Left lobe of liver (tissue), 2 donors: ENCODE measurements at places on chromosomes 7 and 10. TPM values are rescaled to one million over a fixed set of nuclear protein-coding genes. Genes with fewer than 3 reads are reported as not detected.

The TMEM213 gene
- not detected for total RNA-seq

GRCh38 chr10:109103278-109103677 lies 820.0 kb downstream of the XPNPEP1 start:
- no peak for DNase-seq

The KEL gene
- total RNA-seq: 0.28 TPM

The COL28A1 gene
- total RNA-seq: 0.58 TPM

GRCh38 chr10:99412099-99412498 lies 18.3 kb downstream of the GOT1 start:
- peak; percentile 80 for DNase-seq

The COL1A2 gene
- 11.8 TPM for total RNA-seq

GRCh38 chr10:58896229-58896628 lies 280.2 kb upstream of the PHYHIPL start:
- no peak for DNase-seq

- no peak for DNase-seq
These were observed 64.4 kb downstream of the LHPP start for GRCh38 chr10:124525751-124526600.

- DNase-seq: no peak
These were observed 207.3 kb downstream of the KIAA1217 start for GRCh38 chr10:24416248-24416647.

The ATOH7 gene
- total RNA-seq: 1.2 TPM

- no peak for DNase-seq
These were observed 663 bp downstream of the MACC1 start for GRCh38 chr7:20216406-20217036.

GRCh38 chr10:117673230-117674010 lies 130.9 kb downstream of the EMX2 start:
- DNase-seq: no peak

The IL6 gene
- total RNA-seq: not detected

The TDRD1 gene
- total RNA-seq: 0.05 TPM

DNA sequence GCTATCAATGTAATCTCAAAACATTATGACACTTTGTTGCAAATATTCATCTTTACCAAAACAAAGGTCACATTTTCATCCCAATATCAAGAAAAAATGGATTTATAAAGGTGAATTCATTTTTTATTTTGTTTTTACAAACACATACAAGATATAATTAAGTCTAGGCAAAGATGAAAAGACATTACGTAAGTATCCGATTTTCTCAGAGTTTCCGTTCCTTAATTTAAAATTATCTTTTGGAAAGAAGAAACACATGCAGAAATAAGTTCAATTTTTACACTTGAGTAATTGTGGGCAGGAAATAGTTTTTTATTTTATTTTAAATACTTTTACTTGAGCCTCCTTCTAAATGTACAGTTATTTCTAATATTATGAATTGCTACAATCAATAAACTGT lies 24.6 kb downstream of the RTKN2 start:
- DNase-seq: no peak

GRCh38 chr7:25756601-25757000 lies 395.4 kb upstream of the NFE2L3 start:
- no peak for DNase-seq

The CTAGE8 gene
- total RNA-seq: 1.4 TPM

DNA sequence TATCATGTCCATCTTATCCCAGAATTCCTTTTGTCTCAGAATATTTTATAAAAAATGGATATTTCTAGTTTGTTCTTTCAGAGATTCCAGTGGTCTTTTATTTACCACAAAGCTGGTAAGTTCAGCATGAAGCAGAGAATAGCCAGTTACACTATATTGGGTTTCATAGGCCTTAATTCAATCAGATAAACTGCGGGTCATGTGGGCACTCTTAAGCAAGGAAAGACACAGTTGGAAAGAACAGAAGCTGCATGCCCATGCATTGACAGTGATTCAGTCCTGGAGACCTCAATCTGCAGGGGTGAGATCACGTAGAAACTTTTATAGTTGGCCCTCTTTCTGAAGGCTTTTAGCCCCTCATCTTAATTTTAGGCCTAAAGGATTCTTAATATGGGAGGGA lies 281.3 kb upstream of the IGFBP3 start:
- DNase-seq: no peak

GRCh38 chr7:142770661-142771352 lies at the start of gene PRSS2:
PRSS2 (plus strand) TSS chr7:142770970; CDS start chr7:142770983, 13 bp downstream.
- no peak for DNase-seq

- DNase-seq: no peak
These were observed 129.2 kb upstream of the SEC61G start for GRCh38 chr7:54888067-54888733.

The SUN3 gene
- total RNA-seq: not detected

The HILPDA gene
- total RNA-seq: 3.8 TPM

GRCh38 chr7:25686493-25686892 lies 458.2 kb upstream of the NPVF start:
- DNase-seq: no peak

DNA sequence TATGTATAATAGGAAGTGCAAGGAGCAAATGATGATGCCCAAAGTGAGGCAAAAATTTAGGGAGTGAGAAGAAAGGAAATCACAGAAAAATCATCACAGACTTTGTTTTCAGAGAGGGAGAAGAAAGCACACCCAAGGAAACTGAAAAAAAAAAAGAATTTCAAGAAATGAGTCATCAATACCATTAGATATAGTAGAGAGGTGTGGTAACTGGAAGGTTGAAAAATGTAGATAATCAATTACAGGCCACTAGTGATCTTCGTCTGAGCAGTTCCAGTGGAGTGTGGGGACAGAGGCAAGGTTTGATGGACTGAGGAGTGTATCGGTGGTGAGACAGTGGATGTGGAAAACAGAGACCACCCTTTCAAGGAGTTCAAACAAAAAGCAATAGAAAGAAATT lies 31.7 kb downstream of the ASB4 start:
- DNase-seq: no peak

- DNase-seq: no peak
These were observed 3.0 kb downstream of the GSAP start for GRCh38 chr7:77413128-77413527.

The FOXP2 gene
- 4.4 TPM for total RNA-seq

GRCh38 chr10:117581961-117582360 lies 39.4 kb downstream of the EMX2 start:
- no peak for DNase-seq

The AMPH gene
- 1.1 TPM for total RNA-seq

- DNase-seq: no peak
These were observed 106.2 kb downstream of the ELAPOR2 start for GRCh38 chr7:86953219-86953618.

- no peak for DNase-seq
These were observed 102.7 kb downstream of the PTPRN2 start for GRCh38 chr7:158484801-158485531.

The CCDC7 gene
- total RNA-seq: 4.9 TPM

The SPDYE5 gene
- not detected for total RNA-seq

- DNase-seq: no peak
These were observed 1303.0 kb downstream of the GATA3 start for GRCh38 chr10:9357471-9357870.

The PSD gene
- 7.0 TPM for total RNA-seq

DNA sequence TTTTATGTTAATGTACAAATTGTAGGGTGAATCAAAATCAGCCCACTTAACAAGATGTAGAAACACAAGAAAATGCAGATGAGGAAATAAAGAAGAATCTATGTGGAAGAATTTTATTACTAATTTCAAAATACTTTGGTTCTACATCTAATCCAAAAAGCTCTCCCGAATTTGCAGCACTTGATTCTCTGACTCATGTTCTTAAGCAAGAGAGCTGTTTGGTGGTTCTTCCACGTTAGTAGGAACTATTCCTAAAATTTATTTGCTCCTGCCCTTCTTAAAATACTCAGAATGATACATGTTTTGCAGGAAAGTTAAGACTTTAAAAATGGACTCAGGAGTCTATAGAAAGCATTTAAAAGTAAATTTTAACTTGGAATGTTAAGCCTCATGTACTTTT lies 91.8 kb downstream of the ZMYND11 start:
- DNase-seq: no peak

GRCh38 chr7:44634839-44635591 lies 28.6 kb downstream of the OGDH start:
- peak; percentile 45 for DNase-seq

DNA sequence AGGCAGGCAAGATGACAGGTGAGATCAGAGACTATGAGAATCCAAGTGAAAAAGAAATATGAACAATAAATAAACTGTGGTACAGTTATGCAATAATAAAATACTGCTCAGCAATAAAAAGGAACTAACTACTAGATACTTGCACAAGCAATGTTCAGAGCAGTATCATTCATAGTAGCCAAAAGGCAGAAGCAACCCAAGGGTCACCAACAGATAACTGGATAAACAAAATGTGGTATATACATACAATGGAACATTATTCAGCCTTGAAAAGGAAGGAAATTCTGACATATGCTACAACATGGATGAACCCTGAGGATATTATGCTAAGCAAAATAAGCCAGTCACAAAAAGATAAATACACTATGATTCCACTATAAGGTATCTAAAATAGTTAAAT lies 76.9 kb upstream of the KCNIP2 start:
- no peak for DNase-seq

DNA sequence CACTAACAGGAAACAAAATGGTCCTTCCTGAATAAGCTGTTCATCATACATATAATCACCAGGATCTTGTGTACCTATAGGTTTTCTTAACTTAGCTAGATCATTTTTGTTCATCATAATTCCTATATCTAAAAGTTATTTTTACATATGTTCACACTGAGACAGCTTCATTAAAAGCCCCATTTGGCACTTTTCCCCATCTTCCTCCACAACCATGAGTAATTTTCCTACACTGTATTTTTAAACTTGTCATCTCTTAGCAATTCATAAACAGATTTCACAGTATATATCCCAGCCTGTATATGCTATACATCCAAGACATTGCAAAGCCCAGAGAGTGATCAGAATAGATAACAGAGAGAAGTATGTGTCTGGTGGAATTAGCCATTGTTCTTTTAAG lies 28.3 kb downstream of the ZNF365 start:
- DNase-seq: no peak

DNA sequence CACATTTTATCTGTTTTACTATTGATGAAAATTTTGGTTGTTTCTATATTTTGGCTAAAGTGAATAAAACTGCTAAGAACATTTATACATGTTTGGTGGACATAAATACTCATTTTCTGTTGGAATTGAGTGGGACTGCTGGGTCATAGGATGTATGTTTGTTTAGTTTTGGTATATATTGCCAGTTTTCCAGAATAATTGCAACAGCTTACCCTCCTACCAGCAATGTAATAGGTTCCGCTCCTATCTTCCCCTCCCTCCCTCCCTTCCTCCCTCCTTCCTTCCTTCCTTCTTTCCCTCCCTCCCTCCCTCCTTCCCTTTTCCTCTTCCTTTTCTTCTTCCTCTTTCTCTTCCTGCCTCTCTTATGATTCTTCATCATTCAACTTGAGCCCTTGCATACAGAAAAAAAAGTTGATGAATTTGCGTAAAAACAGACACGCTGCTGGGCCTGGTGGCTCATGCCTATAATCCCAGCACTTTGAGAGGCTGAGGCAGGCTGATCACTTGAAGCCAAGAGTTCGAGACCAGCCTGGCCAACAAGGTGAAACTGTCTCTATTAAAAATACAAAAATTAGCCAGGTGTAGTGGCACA lies 23.5 kb downstream of the VKORC1L1 start:
- DNase-seq: no peak

GRCh38 chr10:28952523-28952922 lies 275.2 kb downstream of the BAMBI start:
- DNase-seq: no peak

GRCh38 chr10:34480345-34480744 lies 334.8 kb downstream of the PARD3 start:
- no peak for DNase-seq

The CALHM1 gene
- total RNA-seq: not detected

The MYH16 gene
- not detected for total RNA-seq

- no peak for DNase-seq
These were observed 56.4 kb upstream of the NPS start for GRCh38 chr10:127492607-127493250.

The IGFBP1 gene
- total RNA-seq: 13.7 TPM

DNA sequence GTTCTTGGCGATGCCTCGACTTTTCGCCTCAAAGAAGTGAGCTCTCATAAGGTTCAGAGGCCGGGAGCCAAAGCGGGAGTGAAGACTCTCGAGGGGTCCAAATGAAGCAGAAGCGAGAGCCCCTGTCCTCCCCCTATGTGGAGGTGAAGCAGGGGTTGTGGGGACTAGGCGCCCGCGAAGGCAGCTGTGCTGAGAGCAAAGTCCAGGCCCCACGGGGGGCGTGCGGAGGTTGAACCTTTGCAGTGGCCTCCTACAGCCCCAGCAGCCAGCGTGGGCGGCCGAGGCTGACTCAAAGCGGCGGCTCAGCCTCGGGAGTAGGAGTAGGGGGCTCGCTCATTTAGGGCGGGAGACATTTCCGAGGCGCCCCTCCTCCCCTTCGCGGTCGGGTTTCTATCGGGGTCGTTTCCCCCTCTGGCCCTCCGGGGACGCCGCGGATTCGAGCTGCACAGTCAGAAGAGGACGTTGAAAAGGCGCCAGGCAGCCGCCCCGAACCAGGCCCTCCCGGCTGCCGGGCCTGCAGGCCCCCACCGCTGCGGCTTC lies 553 bp upstream of the ADD3 start:
- no peak for DNase-seq

DNA sequence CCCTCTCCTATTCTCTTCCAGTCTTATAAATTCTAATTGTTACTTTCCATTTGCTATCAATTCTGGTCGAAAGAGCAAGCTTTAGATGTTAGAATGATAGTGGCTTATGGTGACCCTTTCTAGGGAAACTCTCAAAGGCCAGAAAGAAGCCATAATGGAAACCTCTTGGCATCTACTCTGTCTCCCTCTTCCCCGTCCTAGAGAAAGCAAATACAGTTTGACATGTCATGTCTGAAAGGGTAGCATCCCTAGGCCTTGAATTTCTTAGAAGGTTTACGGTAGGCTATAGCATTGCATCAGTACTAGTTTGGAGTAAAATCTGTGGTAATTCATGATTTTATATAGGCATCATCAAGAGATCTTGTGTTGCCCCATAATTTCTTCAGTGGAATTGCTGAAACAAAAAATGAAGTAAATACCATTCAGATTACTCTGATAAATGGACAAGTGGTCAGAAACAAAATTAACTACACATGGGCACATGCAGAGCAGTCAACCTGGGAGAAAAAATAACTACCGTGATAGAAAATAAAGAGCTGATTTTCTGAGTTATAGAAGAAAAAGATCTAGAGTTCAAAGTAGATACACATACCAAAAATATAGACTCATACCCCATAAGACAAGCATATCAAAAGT lies 4.4 kb downstream of the PRKAR2B start:
- DNase-seq: no peak

The LRIT1 gene
- not detected for total RNA-seq

- no peak for DNase-seq
These were observed 2.7 kb downstream of the PUS7 start for GRCh38 chr7:105519353-105519752.

GRCh38 chr7:73891178-73891885 lies 30.4 kb downstream of the TMEM270 start:
- no peak for DNase-seq

GRCh38 chr10:132838346-132838970 lies 52.5 kb upstream of the NKX6-2 start:
- no peak for DNase-seq

The ZNF438 gene
- 1.9 TPM for total RNA-seq

GRCh38 chr10:70266701-70267100 lies 17.1 kb downstream of the NPFFR1 start:
- DNase-seq: no peak

The GPR146 gene
- total RNA-seq: 28.1 TPM

The MEOX2 gene
- total RNA-seq: 0.18 TPM

GRCh38 chr10:1267568-1267967 lies 211.4 kb downstream of the WDR37 start:
- no peak for DNase-seq
